T-cell (primary cell): ENCODE measurements at places on chromosomes 2 and 18. TPM values are rescaled to one million over a fixed set of nuclear protein-coding genes. Genes with fewer than 3 reads are reported as not detected.

Gene FOXD4L1
- 0.38 TPM for total RNA-seq

Gene C2orf78
- total RNA-seq: not detected

Gene GRHL1
- 0.07 TPM for total RNA-seq

- no peaks in the 10 kb centered on the region for H3K4me1 ChIP-seq
- H3K36me3 ChIP-seq: no peaks in the 10 kb centered on the region
- no peak for DNase-seq
- H3K27ac ChIP-seq: no peak overlapping the region
Measured at GRCh38 chr2:197445746-197446145, 7.6 kb upstream of the COQ10B start.

DNA sequence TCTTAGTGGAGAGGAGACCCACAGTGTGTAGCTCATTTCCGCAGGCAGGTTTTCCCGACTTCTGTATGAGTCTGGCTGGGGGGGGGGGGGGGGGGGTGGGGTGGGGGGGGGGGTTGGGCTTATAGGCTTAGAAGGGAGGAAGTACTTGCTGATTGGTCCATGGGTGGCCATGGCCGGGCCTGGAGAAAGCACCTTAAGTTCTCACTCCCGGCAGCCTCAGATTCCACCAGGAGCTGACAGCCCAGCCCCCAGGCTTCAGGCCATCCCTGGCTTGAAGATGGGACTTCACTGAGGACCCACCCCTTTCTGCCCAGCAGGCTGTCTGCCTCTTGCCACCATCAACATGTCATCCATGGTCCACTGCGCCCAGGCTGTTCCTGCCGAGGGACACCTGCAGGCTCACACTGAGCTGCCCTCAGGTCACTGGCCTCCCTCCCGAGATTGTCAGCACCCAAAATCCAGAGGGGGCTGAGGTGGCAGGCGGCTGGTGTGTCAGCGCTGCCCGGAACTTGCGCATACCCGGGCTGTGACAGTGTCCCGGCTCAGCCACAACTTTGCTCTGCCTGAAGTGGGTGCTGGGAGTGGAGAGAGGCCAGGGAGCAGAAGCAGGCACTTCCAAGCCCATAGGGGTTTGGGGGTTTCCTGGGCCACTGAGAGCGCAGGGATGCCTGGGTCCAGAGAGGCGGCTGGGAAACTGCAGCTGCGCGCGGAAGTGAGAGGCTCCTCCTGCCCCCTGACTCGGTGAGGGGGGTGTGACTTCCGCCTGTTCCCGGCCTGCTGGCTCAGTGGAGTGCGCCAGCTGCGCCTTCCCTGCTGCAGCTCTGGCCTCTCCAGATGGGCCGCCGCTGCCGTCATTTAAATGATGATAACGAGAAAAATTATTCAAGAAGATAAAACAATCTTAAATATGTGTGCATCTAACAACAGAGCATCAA is 256.1 kb downstream of the RPRM start:
- H3K27me3 ChIP-seq: no peaks in the 10 kb centered on the region
- no peaks in the 10 kb centered on the region for H3K4me1 ChIP-seq
- H3K4me3 ChIP-seq: no peak overlapping the region
- no peaks in the 10 kb centered on the region for H3K36me3 ChIP-seq
- no peak overlapping the region for H3K27ac ChIP-seq
- DNase-seq: no peak

Gene LOXHD1
- not detected for total RNA-seq

DNA sequence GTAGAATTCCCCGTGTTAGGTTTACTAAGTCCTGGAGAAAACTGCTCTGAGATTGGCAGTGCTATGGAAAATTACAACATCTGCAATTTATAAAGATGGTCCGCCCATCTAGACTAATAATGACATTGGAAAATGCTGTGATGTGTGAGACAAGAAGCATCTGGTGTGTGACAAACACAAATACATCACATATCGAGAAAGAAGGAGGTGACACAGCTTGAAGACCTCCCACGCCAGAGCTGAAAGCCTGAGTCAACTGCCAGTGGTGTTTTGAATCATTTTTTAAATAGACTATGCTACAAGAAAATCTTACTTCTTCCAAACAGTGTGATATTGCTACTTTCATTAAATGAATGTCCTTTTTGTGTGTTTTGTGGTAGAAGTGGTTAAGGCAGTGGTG is 8.6 kb upstream of the ANO7 start:
- H3K36me3 ChIP-seq: peaks cover 16% of the 10 kb centered on the region
- no peak overlapping the region for H3K4me3 ChIP-seq
- no peak for DNase-seq
- no peak overlapping the region for H3K27ac ChIP-seq
- H3K27me3 ChIP-seq: no peaks in the 10 kb centered on the region
